Heart left ventricle (tissue), 16 donors: ENCODE measurements at places on chromosomes 7 and 10. TPM values are rescaled to one million over a fixed set of nuclear protein-coding genes. Genes with fewer than 3 reads are reported as not detected.

- H3K27me3 ChIP-seq: no peaks in the 10 kb centered on the region
- H3K36me3 ChIP-seq: peaks cover 82% of the 10 kb centered on the region
- no peak overlapping the region for H3K4me3 ChIP-seq
- no peaks in the 10 kb centered on the region for H3K4me1 ChIP-seq
- DNase-seq: no peak
Measured at GRCh38 chr10:77819210-77820112, 107.1 kb downstream of the DLG5 start.

- H3K27me3 ChIP-seq: no peaks in the 10 kb centered on the region
- H3K4me3 ChIP-seq: no peak overlapping the region
- H3K36me3 ChIP-seq: no peaks in the 10 kb centered on the region
- no peak for DNase-seq
- no peak overlapping the region for H3K27ac ChIP-seq
- H3K4me1 ChIP-seq: no peaks in the 10 kb centered on the region
Measured at GRCh38 chr10:22053048-22053447, 49.5 kb upstream of the DNAJC1 start.

Gene HOXA4
- 0.31 TPM for total RNA-seq

Gene ELN
- 81.1 TPM for total RNA-seq
